ENCODE measurements at places on chromosomes 6 and 20.

DNA sequence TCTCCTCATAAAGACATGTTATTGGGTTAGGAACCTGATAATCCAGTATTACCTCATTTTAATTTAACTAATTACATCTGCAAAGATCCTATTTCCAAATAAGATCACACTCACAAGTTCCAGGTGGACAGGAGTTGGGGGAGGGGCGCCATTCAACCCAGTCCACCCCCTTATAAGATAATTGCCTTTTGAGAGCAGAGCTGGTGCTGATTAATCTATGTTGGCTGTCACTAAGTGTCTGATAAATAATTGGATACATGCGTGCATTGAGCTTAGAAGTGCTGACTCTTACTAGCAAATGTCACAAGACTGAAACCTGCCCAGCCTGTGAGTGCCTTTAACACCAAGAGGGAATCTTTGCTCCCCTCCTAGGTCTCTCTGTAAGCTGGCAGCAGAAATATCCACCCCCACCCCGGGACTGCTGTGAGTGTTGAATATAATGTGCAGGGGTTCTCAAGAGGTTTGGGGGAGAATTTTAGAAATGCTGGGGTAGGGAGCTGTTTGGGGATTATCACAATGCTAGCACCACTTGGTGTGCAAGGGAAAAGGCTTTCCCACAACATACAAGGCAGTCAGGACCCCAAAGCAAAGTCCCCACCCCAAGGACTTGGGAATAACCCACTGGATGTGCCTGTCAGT lies 87.5 kb downstream of the ANKRD60 start:
- DNase-seq = no peak

- no peak for DNase-seq
Observed at GRCh38 chr6:32116674-32117073, 7.5 kb upstream of the TNXB start.

- no peak for DNase-seq
Observed at GRCh38 chr6:1351381-1352008, 37.9 kb upstream of the FOXF2 start.

DNA sequence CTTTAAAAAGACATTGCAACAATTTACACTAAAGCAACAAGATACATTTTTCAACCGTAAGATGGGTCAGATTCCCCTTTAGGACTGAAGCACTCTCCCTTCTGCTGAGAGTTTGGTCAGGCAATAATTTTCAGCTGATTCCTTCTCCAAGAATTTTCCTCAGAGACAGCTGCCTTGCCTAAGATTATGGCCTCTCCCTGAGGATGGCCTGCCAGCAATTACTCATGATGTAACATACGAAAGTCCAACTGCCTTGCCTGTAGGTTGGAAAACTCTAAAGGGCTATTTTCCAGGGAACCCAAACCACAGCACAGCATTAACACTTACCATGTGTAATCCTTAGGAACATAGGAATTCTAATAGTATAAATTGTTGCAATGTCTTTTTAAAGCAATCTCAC lies 229.1 kb upstream of the FLRT3 start:
- DNase-seq = no peak

Measured in activated CD4-positive, alpha-beta T cell treated with anti-CD3 and anti-CD28 coated beads, Interleukin-2, amount 50 U/mL, for 24 hours (primary cell).